NCI-H1417 treated with DMSO at 0.1 percent for 48 hours (cell line): ENCODE measurements at places on chromosomes 11 and 22.

- no peak for DNase-seq
Measured at GRCh38 chr11:115845872-115846271, 341.7 kb upstream of the CADM1 start.

- no peak for DNase-seq
Measured at GRCh38 chr22:26671317-26672059, 14.1 kb downstream of the MIAT start.

DNA sequence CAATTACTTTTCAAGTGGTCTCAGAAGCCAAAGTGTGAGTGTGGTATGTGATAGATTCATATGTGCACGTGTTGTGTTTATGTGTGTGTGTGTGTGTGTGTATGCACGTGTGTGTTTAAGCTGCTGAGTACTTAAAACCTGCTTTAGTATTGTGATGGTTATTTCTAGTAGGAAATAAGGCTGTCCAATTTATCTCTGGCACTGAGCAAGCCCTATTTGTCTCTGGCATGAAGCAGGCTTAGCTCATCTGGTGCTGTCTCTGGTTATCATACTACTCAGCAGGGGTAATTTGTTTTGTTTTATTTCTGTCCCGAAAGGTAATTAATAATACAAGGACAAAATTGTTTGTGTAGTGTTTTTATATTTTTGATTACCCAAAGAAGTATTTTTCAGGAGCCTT, 333.7 kb downstream of the FAT3 start:
- DNase-seq, result peak; percentile 20

- no peak for DNase-seq
Measured at GRCh38 chr11:128346804-128347203, 240.6 kb downstream of the ETS1 start.

DNA sequence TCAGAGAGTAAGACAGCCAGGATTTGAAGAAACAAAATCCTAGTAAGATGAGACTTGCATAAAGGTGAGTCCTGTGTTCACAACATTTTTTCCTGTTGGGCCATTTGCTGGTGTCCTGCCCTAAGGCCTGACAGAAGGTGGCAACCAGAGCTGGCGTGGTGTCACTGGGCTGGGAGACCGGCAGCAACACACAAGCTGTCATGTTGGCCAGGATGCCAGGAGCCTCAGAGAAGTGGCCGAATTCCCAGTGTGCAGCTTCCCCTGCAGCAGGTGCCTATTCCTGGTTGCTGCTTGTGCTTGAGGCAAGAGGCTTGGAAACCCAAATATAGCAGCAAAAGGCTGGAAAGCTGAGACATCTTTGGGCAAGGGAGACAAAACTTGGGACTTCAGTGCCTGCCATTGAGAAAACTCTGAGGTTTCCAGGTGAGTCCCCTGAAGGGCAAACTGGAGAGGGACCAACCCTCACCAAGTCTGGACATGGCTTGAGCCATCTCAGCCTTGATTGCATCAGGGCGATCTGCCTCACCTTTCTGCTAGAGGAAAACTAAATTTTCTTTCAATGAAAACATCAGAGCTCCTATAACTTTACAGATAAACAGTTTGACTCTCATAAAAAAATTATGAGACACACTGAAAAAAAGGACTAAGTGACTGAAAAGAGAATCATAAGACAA, 25.9 kb downstream of the ALG12 start:
- no peak for DNase-seq

DNA sequence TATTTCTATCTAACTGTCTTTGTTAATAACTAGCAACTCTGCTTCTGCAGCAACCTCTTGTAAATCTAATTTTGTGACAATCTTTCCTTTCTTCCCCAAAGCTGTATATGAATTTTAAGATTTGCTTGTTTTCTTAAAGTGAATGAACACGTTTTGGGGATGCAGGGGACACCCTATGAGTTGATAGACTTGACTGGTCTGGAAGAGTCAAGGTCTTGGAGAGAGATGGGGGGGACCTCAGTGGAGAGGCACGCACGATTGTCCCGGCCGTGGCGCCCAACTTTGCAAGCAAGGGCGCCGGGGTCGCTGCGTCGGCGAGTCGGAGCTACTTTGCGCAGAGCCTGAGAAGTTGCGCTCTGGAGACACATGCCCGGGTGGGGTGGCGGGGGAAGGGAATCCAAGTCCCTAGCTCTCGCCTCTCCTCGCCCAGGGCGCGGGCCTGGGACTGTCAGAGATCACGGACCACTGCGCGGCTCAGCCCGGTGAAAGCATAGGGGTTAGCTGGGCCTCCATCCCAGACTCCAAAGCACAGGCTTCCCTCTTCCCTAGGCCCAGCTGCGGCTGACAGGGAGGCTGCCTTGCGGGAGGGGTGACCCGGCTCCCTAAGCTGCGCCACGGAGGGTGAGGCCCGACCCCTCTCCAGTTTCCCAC, 854 bp downstream of the ABCC8 start:
- no peak for DNase-seq

GRCh38 chr11:65454311-65454695, 31.7 kb downstream of the NEAT1 start:
- no peak for DNase-seq

- no peak for DNase-seq
Measured at GRCh38 chr11:46293641-46294103, 16.2 kb downstream of the CREB3L1 start.

GRCh38 chr22:33049119-33049729, 9.0 kb downstream of the SYN3 start:
- no peak for DNase-seq

DNA sequence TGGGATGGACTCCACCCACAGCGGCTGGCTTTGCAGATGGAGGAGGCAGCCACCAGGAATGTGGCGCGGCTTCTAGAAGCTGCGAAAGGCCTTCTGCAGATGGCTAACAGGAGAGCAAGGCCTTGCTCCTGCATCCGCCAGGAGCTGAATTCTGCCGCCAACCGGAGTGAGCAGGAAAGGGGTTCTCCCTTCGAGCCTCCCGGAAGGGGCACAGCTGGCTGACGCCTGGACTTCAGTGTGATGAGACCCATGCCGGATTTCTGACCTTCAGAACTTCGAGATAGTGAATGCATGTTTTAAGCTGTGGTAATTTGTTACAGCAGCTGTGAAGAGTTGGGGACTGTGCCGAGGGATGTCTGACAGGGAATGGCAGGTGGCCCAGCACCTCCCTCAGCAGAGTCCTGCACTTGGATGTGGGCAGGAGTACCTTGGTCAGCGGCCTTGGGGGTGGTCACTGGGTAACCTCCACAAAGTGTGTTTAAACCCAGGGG, 7.7 kb downstream of the TBC1D22A start:
- no peak for DNase-seq

GRCh38 chr11:69076129-69076791, 27.5 kb downstream of the TPCN2 start:
- no peak for DNase-seq

- peak; percentile 6 for DNase-seq
Measured at GRCh38 chr11:36577859-36578258, 10.1 kb downstream of the RAG1 start.

- no peak for DNase-seq
Measured at GRCh38 chr11:67680696-67681470, 6.5 kb upstream of the ALDH3B2 start.

DNA sequence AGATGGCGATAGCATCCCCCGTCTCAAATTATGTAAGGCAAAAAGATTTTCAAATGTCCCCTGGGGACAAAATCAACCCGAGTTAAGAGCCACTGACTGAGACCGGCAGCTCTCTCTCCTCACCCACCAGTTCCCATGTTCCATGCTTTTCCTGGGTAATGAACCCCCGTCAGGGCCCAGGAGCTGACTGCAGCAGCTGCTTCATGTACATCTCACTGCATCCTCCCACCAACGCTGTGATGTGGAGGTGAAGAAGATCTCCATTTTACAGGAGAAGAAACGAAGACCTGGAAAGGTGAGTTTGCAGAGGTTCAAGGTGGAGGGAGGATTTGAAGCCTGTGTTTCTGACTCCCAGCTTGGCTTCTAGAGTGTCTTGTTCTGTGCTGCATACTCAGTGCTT, 481.1 kb downstream of the MIAT start:
- no peak for DNase-seq

- peak; percentile 83 for DNase-seq
Measured at GRCh38 chr22:19891317-19892256, 36.9 kb upstream of the GNB1L start.

DNA sequence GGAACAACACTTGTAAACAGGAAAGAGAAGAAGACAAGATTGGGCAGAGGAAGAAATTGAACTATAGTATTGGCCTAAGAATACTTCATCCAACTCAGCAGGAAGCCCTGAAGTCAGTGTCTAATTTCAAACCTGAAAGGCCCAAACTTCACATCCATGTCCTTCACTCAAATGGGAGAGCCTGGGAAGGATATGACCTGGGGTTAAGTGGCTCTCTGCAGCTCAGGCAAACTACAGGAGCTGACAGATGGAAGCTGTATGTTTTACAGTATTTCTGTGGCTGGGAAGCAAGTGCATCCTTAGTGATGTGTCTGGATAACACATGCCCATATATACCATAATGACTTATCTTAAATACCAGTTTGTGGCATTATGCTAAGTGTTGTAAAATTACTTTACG, 196.2 kb downstream of the SOX6 start:
- DNase-seq, result no peak

DNA sequence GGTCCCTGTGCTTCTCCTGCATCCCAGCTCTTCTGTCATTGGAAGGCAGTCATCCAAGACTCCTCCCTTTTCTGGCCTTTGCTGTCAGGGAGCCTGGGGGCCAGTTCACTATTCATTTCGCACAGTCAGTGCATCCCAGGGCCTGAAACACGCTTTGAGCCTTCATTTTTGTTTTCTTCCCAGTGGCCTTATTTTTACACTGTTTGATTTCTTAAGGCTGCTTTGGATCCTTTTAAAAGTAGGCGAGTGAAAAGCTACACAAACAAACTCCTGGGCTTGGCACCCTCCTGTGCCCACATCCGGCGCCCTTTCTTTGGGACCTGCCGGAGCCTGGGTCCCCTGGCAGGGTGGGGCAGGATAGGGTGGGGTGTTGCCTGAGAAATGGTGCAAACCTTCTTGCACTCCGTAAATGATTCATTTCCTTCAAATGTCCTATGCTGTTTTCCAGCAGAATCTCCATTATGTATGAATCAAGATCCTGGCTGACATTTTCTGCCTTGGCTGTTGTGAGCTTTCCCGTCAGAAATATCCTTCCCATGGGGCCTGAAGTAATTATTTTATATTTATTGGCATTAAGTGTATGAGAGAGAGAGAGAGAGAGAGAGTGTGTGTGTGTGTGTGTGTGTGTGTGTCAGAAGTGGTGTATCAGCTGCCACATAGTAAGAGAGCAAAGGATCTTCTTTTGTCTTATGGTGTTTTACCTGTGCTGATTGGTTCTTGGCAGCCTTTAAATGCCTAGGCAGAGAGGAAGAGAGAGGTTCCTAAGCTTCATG, 45.6 kb downstream of the BCR start:
- no peak for DNase-seq

DNA sequence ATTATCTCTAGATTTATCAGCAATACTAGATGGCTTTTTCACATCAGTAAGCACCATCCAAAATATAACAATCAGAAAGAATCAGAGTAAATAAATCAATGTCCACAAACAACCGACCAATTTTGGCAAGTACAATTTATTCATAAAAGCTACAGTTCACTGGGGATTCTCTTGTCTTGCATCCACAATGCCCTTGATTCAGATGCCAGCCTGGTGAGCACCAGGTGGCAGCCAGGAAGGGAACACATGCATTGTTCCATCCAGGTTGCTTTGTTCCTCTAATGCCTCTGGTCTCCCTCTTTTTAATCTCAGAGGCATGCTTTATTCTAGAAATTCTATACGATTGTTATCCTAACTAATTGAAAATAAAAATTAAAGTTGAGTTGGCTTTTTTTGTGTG, 242.1 kb upstream of the KIRREL3 start:
- no peak for DNase-seq

DNA sequence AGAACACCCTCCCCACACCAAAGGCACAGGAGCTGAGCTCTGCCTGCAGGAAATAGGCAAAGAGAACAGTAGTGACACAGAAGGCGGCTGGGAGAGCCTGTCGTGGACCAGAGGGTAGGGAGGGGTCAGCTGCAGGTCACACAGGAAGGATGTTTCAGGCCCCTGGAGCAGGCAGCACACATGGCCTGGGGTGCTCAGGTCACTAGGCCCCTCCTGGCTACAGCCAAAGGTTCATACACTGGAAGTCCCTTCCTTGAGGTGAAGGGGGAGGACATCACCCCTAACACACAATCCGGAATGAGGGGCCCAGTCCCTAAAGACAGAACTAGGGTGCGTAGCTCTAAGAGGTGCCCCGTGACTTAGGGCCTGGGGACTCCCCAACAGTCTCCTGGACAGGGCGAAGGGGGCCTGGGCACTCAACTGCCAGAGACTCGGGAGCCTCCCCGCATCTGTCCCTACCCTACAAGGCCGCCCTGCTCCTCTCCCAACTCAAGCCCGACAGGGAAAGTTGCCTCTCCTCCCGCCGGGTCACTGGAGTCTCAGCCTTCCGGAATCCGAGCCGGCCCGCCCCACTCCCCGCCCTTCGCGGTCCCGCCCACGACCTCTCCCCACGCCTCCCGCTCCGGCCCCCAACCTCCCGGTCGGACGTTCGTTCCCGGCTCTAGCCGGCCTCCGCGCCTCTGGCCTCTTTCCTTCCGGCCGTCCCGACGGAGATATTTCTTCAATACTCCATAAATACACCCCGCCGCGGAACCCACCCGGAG, at the start of gene CYB5R2:
TSS of gene CYB5R2 (minus strand) at position 541 of the 764 bp plus-strand sequence. CDS start 675 bp downstream, outside the sequence.
- no peak for DNase-seq

DNA sequence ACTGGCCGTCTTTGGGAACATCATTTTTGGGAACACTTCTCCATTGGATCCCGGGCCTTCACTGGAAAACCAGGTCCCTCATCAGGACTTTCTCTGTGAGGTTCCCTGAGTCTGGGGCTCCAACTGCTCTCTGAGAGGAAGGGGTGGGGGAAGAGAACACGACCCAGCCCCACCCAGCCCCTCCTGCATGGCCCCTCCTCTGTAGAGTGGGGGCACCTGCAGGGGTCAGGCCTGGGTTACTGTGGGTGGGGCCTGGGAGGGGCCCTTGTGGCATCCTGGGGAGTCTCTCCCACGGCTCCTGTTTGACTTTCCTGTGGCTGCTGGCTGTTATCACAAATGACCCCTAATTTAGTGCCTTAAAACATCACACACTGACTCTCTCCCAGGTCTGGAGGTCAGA, 36.3 kb downstream of the IGLL5 start:
- no peak for DNase-seq

- DNase-seq, result no peak
Measured at GRCh38 chr11:92329646-92330045, 105.0 kb downstream of the FAT3 start.

GRCh38 chr11:33689501-33689900, 11.1 kb downstream of the C11orf91 start:
- no peak for DNase-seq

GRCh38 chr11:130171534-130171933, 12.0 kb downstream of the ST14 start:
- no peak for DNase-seq

GRCh38 chr11:58685973-58686722, 45.6 kb downstream of the GLYAT start:
- DNase-seq, result no peak

GRCh38 chr11:121615501-121615900, 162.7 kb upstream of the SORL1-AS1 start:
- no peak for DNase-seq

- DNase-seq, result peak; percentile 2
Measured at GRCh38 chr11:88709567-88709966, 356.2 kb downstream of the GRM5 start.
